ENCODE measurements at places on chromosomes 7 and 10.

DNA sequence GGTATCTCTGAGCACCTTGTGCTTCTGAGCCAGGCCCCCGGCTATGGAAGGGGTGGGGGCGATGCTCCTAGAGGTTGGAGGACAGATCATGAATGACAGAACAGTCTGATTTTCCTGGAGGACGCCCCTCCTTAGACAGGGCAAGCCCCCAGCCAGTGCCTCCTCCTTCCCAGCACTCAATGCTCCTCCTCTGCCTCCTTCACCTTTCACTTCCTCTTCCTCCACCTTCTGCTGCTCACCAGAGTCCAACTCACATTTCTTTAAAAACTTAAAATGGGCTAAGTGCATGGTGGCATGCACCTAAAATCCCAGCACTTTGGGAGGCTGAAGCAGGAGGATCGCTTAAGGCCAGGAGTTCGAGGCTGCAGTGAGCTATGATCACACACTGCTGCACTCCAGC is 71.1 kb upstream of the CUX1 start:
- no peak for DNase-seq

GRCh38 chr7:30799206-30799975 is 28.2 kb downstream of the MINDY4 start:
- DNase-seq, result peak; percentile 56

DNA sequence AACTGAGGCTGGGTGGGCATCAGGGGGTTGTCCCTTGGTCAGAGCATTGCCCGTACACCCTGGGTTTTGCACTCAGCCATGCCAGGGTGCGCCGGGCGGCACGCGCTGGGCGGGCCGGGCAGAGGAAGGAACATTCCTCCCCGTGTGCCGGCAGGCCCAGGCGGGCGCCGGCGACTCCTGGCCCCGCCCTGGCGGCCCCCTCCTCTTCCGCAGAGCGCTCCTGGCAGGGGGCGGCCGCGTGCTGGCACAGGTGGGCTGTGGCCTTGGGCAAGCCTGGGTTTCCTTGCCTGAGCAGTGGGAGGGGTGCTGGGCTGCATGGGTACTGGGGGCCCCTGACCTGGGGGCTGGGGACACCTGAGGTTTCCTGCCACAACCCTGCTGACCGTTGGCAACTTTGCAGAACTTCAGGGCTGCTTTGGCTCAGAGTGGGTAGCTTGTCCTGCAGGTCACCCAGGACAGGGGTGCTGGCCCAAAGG is 3.9 kb downstream of the LFNG start:
- DNase-seq, result no peak

- DNase-seq, result peak; percentile 39
These were observed 178.4 kb upstream of the LRRTM3 start for GRCh38 chr10:66747451-66747850.

- DNase-seq, result no peak
These were observed 139.5 kb upstream of the FERD3L start for GRCh38 chr7:19284596-19285300.

DNA sequence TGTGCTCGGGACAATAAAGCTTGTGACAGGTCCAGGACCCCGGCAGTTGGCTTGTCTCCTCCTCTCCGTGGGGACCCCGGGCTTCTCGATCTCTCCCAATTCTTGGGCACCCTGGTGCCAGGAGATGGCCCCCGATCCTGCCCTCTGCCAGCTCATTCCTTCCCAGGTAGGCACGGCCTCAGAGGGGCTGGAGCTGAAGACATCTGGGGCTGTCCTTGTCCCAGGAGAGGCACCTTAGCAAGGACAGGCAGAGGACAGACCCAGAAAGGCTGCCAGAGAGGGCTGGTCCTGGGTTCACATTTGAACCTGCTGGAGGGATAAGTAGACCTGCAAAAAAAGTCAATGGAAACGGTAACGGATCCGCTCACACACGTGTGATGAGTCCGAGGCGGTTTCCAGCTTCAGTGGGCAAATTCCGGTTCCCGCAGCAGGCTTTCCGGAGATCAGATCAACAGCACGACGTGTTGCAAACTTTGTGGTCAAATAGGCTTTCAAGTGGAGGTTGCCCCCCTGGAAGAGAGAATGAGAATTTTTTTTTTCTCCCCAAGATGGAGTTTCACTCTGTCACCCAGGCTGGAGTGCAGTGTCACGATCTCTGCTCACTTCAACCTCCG is 47.7 kb upstream of the GTF2IRD1 start:
- no peak for DNase-seq

DNA sequence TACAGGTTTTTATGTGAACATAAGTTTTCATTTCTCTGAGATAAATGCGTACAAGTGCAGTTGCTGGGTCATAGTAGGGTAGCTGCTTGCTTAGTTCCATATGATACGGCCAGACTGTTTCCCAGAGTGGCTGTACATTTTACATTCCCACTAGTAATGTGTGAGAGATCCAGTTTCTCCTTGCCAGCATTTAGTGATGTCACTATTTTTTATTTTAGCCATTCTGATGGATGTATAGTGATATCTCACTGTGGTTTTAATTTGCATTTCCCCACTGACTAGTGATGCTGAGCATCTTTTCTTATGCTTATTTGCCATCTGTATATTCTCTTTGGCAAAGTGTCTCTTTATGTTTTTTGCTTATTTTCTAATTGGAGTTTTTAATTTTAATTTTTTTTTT is 4.2 kb downstream of the ZMIZ2 start:
- DNase-seq, result no peak

GRCh38 chr7:29968683-29969395 is 20.8 kb downstream of the SCRN1 start:
- DNase-seq, result no peak
